ENCODE measurements at places on chromosomes 2 and 18. TPM values are rescaled to one million over a fixed set of nuclear protein-coding genes. Genes with fewer than 3 reads are reported as not detected.

- ATAC-seq: peak; percentile 66
Observed at GRCh38 chr2:230660294-230661060, 52.2 kb upstream of the CAB39 start.

DNA sequence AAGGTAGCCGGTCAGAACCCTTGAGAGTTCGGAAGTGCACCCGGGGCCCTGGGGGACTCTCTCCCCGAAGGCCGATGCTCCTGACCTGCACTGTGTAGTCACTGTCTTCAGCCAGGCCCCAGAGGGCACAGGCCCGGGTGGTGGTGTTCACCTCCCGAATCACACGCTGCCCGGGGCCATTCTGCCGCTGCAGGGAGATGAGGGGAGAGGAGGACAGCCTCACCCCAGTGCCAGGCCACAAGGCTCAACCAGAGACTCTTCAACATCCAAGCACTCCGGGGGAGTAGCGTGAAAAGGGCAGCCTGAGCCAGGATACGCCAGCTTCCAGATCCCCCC, 1.1 kb downstream of the FNDC4 start:
- ATAC-seq: no peak

- ATAC-seq: no peak
Observed at GRCh38 chr2:168781191-168781817, 21.1 kb upstream of the NOSTRIN start.

- no peak for ATAC-seq
Observed at GRCh38 chr2:207561386-207562080, 31.8 kb downstream of the CREB1 start.

GMPPA gene
- total RNA-seq: 13.9 TPM
